ENCODE measurements at places on chromosomes 12 and 14.

GRCh38 chr12:6062395-6062756, 62.1 kb downstream of the VWF start:
- DNase-seq = no peak

DNA sequence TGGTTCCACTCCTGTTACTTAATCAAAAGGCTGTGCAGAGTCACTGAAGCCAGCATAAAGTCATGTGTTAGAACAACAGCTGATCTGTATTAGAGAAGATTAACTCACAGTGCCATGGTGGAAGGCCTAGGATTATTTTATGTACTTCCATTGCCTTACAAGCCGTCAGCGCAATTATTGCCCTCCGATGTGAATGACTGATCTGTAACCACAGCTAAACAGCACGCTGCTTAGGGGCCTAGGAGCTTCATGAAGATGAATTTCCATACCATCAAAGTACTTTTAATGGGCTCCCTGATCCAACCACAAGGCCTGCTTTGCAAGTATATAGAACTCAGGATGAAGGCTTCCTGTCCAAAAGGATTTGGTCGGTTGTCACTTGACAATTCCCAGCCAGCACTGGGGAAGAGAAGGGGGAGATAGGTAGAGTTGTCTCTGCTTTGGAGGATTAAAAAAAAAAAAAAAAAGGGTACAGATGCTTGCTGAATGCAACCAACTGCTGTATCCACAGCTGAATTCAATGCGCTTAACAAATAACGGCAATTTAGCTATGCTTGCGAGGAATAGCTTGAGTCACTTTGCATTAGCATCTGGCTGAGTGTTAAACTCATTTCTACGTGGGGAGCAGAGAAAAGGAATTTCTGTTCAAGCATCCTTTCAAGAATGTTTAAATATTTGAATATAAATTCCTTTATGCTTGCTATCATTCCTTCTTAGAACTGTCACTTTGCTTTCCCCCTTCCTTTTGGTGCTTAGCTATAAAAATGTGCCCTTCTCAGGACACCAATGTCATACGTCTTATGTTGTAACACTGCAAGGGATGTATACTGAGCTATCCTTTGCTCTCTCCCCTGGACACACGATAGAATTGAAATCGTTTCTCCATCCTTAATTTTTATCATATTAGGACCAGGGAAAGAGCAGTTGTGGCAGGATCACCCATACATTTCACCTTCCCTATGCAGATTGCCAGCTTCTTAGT, 387.8 kb downstream of the SOX5 start:
- no peak for DNase-seq

DNA sequence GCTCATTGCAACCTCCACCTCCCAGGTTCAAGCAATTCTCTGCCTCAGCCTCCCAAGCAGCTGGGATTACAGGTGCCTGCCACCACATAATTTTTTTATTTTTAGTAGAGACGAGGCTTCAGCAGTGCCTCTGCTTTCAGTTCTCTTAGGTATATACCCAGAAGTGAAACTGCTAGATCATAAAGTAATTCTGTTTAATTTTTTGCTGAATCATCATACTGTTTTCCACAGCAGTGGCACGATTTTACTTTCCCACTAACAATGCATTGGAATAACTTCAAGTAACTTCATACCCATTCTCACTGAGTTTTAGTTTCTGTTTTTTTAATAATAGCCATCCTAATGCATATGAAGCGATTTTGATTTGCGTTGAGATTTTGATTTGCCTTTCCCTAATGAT, 148.0 kb upstream of the G2E3 start:
- no peak for DNase-seq

DNA sequence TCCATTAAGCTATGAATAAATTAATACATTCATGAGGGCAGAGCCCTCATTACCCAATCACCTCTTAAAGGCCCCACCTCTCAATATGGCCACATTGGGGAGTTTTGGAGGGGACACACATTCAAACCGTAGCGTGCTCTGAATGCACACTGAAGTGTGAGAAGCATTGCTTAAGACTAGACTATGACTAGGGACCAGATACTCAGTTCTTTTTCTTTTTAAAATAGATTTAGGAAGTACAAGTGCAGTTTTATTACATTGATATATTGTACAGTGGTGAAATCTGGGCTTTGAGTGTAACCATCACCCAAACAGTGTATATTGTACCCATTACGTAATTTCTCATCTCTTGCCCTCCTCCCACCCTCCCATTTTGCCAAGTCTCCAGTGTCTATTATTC, 21.0 kb upstream of the JDP2 start:
- no peak for DNase-seq

DNA sequence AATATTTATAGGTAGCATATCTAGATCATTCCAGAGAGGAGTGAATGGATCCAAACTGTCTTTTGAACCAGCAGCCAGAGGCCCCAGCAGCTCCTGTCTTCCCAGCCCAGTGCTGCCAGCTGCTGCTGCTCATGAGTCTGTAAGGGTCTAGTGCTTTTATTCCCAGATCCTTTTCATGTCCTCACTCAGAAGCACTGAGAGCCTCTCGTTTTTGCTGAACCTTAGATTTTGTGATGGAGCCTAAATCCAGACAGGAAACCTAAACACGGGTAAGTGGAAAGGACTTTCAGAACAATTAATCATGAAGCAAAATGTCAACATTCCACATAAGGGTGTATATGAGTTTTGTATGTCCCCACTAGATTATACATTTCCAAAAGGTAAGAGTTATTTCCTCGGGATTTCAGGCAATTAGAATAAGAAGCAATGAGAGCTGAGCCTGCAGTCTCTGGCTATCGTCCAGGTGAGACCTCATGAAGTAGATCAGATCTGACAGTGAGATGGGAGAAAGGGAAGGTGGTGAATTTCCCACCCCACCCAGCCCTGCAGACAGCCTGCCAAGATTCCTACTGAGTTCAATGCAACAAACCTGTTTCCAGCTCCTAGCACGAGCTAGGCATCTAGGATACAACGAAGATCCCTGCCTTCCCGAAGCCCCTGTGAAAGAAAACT, 84.4 kb downstream of the NINJ2 start:
- no peak for DNase-seq

DNA sequence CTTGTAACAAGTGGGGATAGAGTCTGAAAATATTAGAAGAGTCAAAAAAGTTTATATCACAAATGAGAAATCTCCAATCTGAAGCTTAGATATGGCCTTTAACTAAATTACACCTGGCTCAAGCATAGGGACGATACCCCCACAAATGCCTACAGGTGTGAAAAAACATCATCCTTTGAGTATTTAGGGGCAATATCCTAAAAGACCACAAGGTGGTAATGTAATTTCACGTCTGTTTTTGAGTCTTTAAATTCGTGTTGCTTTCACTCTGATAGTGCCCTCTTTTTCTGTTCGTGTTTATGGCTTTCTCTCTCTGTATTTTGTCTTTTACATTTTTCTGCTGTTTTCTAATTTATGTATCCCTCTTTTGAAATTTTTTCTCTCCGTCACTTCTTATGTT, 84.3 kb downstream of the ETNK1 start:
- no peak for DNase-seq

GRCh38 chr12:12415886-12416285, 59.0 kb downstream of the BORCS5 start:
- no peak for DNase-seq

DNA sequence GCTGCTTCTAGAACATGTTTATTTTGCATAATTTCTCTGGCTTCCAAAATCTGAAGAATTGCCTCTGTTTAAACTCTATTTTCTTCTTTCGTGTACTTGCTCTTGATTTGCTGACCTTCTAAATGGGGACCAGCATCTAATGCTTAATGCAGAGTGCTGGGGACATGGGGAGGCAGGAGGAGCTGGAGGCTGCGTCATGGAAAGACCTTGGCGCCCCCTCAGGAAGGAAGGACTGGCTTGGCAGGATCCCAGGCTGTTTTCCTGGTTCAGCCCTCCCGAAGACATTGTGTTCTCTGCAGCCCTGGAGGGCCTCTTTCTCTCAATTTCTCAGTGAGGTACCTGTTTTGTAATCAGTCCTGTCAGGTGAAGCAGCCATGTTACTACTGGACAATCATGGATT, 5.5 kb downstream of the PRKCH start:
- no peak for DNase-seq

DNA sequence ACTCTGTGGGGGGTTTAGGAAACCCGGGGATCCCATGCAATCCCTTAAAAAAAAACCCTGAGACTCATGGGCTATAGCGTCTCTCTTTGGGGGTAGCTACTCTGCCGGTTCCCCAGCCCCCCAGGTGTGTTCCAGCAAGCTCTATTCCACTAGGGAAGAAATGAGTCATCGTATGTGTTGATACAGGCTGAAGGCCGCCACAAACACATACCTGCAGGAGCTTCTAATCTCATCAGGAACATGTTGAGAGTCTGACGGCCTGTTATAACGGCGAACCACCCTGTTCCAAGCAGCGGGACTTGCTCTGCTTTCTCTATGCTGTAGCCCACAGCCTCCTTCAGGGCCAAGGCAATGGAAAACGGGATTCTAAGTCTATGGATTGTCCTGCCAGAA, 977 bp upstream of the KRT5 start:
- DNase-seq = no peak

- DNase-seq = no peak
These were observed 123.4 kb downstream of the PTPRQ start for GRCh38 chr12:80567401-80567800.

- DNase-seq = no peak
These were observed 345.7 kb upstream of the SFSWAP start for GRCh38 chr12:131364903-131365820.

DNA sequence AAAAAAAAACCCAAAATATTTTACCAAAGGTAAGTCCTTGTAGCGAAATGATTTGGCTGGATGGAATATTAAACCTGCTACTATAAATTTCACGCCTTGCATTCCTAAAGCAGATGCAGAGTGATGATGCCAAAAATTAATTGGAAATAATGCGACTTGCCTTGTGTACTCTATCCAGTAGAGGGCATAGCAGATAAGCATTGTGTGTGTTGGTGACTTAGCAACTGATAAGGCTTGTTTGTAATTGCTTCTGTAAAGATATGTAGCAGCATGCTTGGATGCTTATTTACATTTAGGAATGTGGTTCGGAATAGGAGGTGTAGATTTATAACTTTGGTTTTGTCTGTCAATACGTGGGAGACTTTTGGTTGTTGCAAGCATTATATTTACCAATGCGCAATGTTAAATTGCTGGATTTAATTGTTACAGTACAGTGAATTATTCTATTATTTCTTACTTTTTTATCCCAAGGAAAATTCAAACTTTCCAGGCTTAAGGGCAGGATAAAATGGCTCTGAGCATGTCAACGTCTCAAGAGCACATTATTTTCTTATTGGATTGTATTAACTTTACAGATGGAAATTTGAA, 80.5 kb downstream of the TMEM260 start:
- DNase-seq = no peak

DNA sequence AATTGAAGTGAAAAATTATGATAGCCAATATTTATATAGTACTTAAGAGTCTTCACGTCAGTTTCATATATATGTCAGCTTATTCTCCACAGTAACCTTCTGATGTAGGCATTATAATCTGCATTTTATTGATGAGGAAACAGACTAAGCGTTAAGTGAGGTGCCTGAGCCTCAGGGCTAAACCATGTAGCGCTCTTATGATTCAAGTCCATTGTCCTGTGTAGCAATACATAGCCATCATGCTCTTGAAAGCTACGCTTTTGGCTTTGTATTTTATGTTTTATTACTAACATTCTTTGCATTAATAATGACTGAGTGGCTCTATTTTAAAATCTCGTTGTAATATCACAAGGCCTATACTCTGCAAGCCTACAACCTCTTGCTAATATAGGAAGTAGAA, 79.0 kb downstream of the ANO6 start:
- no peak for DNase-seq

GRCh38 chr14:53542732-53543131, 389.6 kb upstream of the DDHD1 start:
- no peak for DNase-seq

DNA sequence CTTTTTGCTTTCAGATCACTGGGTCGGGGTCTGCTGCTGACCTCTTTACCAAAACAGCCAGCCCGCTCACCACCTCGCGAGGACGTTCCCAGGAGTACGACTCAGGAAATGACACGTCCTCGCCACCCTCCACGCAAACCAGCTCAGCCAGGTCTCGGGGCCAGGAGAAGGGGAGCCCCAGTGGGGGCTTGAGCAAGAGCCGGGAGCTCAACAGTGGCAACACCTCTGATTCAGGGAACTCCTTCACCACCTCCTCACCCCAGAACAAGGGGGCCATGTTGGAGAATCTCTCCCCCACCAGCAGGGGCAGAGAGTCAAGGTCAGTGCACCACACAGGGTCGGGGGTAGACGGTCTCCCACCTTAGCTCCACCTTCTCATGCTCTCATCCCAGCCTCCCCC, 33.4 kb upstream of the HSPB8 start:
- no peak for DNase-seq

DNA sequence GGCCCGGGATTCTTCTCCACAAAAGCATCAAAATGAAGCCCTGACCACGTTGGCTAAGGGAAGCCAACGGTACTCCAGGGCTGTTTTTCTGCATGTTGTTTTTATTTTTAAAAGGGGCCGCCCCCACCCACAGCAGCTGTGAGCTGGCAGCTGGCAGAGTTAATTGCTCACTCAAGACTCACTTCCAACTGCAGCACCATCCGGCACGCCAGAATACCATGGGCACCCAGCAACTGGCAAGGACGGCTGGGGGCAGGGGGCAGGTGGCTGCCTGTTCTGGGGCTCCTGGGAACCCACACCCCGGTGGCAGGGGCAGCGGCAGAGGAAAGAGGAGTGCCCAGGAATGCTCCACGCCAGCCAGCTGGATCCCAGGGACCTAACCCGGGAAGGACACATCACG, 44.3 kb downstream of the NCOR2 start:
- DNase-seq = no peak

DNA sequence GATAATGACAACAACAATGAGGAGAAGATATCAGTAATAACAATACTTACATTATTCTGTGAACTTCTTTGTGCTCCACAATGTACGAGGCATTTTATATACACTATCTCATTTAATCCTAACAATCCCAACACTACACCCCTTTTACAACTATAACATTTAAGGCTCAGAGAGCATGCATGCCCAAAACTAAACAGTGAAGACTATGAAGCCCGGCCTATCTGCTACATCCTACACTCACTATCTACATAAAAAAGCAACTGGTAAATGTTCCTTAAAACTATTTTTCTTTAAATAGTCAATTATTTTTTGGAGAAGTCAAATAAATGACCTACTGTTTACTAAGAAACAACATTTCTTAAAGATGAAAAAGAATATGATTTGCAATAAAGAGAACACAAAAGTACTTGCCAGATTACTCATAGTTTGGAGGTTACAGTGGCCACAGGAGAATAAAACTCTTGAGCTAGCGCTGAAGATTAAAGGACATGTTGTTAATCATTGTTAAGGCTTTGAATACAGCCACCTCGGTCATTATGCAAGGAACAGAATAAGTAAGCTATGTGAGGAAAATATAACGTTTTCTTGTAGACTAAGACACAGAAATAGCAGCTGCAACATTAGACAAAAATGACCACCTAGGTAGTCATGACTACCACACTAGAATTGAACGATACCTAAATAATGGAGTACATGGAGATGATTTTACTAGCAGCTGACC, 56.7 kb downstream of the EPS8 start:
- DNase-seq = no peak

GRCh38 chr12:104846056-104846767, 111.9 kb downstream of the SLC41A2 start:
- DNase-seq = no peak

- no peak for DNase-seq
These were observed 2.8 kb upstream of the ART4 start for GRCh38 chr12:14846042-14846587.

Data from activated CD4-positive, alpha-beta T cell treated with anti-CD3 and anti-CD28 coated beads for 1 hour (primary cell).